ENCODE measurements at places on chromosomes 11 and 22. TPM values are rescaled to one million over a fixed set of nuclear protein-coding genes. Genes with fewer than 3 reads are reported as not detected.

The MAP6 gene
- 3.6 TPM for total RNA-seq

The MS4A6E gene
- total RNA-seq: not detected

GRCh38 chr11:68040101-68040956, 1.5 kb downstream of the TCIRG1 start:
- no peaks in the 10 kb centered on the region for H3K27me3 ChIP-seq
- H3K4me1 ChIP-seq: peaks cover 88% of the 10 kb centered on the region
- H3K4me3 ChIP-seq: peak overlapping the region; percentile 69
- H3K27ac ChIP-seq: peak overlapping the region; percentile 90
- DNase-seq: peak; percentile 91
- peaks cover 56% of the 10 kb centered on the region for H3K36me3 ChIP-seq

GRCh38 chr11:20617346-20618005, 18.1 kb downstream of the SLC6A5 start:
- no peaks in the 10 kb centered on the region for H3K27me3 ChIP-seq
- no peak overlapping the region for H3K27ac ChIP-seq
- H3K36me3 ChIP-seq: no peaks in the 10 kb centered on the region
- peak; percentile 51 for DNase-seq
- no peak overlapping the region for H3K4me3 ChIP-seq

DNA sequence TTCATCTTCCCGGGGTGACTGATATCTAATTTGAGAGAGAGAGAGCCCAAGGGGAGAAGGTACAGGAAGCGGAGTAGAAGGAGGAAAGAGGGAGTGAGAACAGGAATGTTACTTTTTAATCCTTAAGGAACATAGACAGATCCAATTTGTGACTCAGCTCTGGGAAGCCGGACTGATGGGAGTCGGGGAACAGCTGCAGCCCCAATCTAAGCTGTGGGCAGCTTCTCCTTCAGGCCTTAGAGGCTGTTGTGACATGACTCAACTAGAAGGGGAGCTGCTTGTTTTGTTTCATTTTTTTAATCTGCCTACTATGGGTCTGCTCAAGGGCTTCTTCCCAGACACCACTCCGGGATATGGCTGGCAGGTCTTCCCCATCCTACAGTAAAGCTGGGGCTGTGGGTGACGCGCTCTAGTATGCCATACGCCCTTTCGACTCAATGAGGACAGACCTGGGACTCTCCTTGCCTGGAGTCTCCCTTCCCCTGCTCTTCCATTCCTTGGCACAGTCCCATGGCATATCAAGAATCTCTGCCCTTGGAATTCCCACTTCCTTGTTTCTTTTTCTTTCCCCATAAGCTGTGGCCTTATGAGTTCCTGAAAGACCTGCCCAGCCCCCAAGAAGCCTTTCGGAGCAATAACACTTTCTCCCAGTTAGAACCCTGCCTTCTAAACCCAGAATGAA, 103.3 kb upstream of the AKIP1 start:
- H3K36me3 ChIP-seq: no peaks in the 10 kb centered on the region
- H3K27me3 ChIP-seq: no peaks in the 10 kb centered on the region
- DNase-seq: peak; percentile 74
- peak overlapping the region; percentile 66 for H3K4me3 ChIP-seq
- H3K27ac ChIP-seq: peak overlapping the region; percentile 98

All from stomach (tissue), 19 donors.